ENCODE measurements at places on chromosomes 12 and 14.

DNA sequence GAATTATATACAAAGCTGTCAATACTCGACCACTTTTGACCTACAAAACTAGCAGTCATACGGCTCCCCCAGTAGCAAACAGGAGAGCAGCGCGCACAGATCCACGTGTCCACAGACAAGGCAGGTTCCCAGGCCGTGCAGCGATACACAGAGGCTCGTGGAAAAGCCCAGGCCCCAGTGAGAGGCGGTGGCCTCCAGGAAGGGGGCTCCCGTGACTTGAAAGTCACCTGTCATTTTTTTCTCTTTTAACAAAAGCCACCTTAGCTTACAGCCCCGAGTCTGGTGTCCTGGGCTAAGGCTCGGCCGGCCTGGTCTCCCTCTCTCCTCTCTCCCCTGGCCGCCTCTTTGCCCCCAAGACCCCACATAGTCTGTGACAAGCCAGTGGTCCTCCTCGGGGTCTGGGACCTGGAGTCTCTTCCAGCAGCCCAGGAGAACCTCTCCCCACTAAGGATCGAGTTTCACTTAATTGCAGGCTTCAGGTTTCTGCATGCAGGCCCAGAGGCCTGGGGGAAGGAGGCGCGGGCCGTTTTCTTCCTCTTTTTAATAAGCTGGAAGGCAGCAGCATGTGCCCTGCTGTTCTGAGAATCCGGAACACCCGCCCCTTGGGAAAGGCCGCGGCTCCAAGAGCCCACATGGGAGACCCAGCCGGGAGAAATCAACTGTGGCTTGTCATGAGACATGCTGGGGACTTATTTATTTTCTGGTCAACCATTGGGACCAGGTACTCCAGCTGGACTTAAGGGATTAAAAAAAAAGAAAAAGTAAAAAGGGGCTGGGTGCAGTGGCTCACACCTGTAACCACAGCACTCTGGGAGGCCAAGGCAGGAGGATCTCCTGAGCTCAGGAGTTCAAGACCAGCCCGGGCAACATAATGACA lies 15.9 kb downstream of the NCOR2 start:
- DNase-seq, result no peak

GRCh38 chr12:11743423-11744409 lies 94.2 kb downstream of the ETV6 start:
- DNase-seq, result no peak

GRCh38 chr12:67193704-67194103 lies 75.5 kb upstream of the CAND1 start:
- DNase-seq, result no peak

GRCh38 chr12:120690978-120691377 lies 4.0 kb downstream of the MLEC start:
- DNase-seq, result no peak

GRCh38 chr12:13339538-13339937 lies 143.0 kb downstream of the EMP1 start:
- DNase-seq, result no peak
